GF-D8 (cell line): ENCODE measurements at places on chromosomes 1 and 21.
A peak's percentile ranks its signal among the peaks of the same experiment; 100 is the strongest.

- DNase-seq: no peak
Measured at GRCh38 chr1:74344387-74344786, 109.2 kb downstream of the TNNI3K start.

DNA sequence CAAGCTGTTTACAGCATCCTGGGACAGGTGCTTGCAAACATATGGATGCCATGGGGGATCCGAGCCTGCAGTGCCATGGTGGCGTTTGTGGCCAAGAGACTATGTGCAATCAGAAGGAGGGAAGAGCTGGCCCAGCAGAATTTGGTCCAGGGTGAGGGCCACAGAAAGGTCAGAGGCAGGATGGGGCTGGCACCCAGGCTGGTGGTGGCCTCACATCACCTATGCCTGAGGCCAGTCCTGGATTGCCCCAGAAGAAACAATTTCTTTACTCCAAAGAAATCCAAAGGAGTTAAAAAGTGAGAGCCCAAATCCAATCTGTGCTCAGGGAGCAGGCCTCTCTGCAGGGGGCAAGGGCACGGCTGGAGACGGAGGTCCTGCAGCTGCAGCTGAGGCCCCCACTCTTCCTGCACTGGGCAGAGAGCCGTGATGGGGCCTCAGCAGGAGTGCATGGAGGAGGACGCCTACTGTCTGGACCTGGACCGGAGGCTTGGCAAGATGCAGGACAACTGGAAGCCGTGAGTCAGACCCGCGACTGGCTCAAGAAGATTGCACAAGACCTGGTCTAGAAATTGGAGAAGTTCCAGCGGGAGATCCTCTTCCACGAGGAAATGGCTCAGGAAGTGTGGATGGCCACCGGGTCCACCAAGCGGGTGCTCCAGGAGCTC is 163.5 kb downstream of the RYR2 start:
- DNase-seq: no peak

DNA sequence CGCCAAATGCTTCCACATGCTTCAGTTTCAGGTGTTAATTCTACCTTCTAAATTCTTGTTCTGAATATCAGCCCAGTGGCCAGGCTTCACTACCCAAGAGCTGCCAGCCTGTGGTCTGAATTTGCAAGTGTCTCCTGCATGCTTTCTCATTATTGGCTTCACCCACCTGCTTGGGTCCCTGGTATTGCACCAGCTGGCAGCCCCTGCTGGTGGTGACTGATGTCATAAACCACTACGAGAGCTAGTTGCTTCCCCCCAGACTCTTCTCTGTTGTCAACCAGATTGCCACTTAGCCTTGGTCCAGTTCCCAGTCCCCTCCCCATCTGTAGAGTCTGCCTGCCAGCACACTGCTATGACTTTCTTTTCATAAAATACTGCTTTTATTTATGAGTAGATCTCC is 197.7 kb upstream of the DUSP10 start:
- DNase-seq: no peak

DNA sequence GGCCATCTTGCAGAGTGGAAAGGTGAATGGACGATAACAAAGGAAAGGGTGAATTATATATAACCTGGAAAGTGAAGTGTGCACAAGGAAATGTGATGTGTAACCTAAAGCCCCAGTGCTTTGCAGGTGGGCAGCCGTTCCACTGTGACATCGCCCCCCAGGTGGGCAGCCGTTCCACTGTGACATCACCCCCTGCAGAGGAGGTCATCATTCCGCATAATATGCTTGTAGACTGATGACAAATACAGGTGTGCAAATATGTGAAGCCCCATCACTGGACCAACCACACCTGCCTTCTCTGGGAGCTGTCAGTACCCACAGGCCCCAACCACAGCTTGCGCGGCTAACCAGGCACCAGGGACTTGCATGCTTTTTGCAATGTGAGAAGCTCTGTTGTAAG is 4.7 kb upstream of the ZNF496 start:
- DNase-seq: no peak

- DNase-seq: no peak
Measured at GRCh38 chr1:5708346-5709245, 283.6 kb downstream of the NPHP4 start.

DNA sequence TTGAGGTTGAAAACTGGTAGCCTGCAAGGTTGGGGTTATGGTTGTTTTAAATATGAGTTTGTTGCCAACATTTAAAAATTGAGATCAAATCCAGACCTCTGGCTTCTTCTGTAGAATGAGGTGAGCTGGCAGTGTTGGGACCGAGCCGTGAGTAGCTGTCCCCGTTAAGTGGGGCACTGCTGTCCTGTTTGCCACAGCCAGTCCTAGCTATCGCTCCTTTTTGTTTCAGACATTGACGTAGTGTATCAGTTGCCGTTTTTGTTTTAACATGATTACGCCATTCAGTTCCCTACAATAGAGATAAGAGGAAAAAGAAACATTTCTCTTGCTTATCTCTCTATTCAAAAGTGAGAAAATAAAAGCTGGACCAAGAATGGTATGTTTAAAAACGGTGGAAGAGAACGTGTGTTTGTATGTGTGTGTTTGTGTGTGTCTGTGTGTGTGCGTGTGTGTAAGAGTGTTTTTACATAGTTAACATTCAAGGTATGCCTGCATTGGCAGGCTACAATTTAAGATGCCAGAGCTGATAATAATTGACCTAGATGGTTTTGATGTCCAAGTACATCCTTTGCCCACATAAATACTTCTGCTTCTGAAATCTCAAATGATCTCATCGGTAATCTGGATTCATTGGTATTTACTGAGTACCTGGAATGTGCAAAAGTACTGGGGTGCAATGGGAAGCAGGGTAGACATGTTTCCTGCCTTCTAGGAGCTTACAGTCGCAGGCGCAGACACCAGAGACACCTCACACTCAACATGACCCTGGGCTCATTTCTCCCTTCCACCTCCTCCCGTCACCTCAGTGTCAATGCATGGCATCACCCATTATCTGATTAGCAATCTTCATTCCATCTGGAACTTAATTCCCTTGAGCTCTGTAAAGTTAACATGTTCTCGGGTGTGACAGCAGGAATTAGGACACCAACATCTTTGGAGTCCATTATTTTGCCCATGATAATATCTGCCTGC is 65.8 kb downstream of the HUNK start:
- no peak for DNase-seq

- peak; percentile 61 for DNase-seq
Measured at GRCh38 chr1:27659497-27660299, 12.3 kb downstream of the IFI6 start.

DNA sequence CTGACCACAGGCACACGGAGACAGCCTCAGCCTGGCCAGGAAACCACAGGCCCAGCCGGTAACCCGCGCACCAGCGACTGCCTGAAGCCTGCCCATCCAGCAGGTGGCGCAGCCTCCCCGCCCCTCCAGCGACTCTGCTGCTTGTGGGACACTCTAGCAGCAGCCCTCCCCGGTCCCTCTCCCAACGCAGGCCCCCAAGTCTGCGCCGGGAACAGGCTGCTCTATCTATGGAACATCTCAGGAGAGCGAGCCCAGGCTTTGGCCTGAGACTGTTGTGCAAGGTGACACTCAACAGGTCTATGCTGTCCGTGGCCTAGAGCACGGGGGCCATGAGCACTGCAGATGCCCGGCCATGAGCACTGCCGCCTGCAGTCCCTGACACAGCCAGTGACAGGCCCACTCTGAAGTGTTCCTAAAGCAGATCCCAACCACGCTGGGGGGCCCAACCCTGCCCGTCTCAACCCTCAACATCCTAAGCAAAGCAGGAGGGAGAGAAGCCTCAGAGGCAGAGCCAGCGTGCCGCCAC is 28.4 kb downstream of the WDR4 start:
- DNase-seq: no peak

DNA sequence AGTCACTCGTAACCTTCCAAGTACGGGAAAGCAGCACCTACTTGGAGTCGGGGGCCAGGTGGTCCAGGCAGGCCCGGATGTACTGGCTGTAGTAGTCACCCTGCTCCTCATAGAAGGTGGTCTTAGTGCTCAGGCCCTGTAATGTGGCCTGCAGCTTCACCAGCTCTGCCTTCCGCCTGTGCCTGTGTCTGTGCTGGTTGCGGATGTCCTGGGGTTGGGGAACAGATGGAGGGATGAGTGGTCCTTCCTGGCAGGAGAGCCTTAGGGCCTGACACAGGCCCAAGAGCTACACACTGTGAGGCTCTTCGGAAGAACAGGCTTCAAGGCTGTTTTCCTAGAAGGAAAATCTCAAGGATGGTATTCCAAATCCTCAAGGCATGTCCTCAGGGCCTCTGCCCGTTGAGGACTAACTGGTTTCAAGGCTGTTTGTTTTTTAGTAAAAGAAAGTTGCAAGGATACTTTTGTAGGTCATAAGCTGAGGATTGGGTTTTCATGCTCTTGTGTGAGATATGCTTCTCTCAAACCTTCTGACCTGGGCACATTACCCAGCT is 28.4 kb upstream of the MEF2D start:
- no peak for DNase-seq

DNA sequence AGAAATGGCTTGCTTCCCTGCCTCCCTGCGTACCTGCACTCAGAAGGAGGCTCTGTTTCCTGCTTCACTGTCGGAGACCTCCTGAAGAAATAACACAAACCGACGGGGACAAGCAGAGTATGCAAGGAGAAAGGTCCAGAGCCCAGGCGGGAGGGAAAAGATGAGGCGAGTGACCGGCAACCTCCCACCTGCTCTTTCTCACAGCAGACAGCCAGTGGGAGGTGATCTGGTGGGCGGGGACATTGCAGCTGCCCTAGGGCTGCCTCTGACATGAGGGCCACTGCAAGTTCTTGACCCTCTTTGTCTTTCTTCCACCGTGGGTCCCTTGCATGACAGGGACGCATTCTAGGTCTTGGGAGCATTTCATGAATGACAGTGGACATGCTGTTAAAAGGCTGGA is 368.2 kb downstream of the CAMTA1 start:
- no peak for DNase-seq

DNA sequence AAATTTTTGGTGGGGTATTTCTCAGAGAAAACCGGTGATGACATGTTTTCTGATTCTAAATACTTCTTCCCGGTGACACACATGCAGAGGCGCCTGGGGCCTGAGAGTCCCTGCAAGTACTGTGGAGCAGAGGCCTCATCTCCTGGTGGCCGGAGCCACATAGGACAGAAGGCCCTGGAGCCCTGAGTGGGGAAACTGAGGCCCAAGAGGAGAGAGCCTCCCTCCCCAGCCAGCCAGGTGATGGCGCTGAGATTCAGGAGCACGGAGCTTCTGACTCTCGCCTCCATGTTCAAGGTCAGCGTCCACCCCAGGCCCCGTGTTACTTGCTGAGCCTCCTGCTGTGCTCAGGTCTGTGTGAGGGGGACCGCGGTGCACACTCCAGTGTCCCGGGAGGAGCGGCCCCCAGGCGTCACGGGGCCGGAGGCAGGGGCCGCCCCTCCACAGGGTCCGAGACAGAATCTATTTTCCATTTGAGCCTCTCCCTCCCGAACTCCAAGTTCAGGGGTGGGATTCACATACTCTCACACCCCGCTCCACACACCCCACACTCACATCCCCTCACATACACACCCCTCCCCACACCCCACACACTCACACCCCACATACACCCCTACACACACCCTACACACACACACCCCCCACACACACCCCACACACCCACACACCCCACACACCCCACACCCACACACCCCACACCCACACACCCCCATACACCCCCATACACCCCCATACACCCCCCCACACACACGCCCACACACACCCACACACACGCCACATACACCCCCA is 43.8 kb downstream of the SLX9 start:
- no peak for DNase-seq

DNA sequence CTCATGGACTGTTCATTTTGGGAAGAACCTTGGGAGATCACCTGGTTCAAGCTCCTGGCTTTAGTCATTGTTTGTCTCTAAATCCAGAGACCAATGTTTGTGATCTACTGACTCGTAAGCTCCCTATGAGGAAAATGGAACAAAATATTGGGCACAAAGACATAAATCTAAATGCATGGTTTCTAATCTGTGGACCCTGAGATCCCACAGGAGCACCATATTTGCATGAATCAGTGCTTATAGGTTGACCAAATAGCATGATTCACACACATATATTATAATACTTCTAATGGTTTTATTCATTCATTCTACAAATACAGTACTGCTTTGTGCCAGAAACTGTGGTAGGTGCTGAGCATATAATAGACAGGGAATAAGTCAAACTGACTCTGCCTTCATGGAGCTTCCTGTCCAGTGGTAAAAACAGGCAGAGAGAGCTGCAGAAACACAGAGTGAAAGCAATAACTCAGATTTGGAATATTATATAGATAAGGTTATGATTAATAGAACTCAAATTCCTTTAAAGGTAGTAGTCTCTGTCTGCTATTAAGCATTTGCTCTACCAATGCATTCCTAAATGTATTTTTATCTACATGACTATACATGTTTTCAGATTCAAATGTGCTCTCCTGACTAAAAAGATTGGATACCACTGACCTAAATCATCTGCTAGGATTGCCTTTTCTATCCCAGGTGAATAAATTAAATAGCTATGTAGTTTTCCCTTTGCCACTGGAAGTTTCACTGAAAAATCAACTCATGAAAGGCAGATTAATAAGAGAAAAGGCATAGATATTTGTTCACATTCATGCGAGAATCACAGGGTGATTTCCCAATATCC is 198.6 kb upstream of the CAMK1G start:
- DNase-seq: no peak

- DNase-seq: no peak
Measured at GRCh38 chr1:7315316-7315715, 455.8 kb upstream of the VAMP3 start.

- DNase-seq: no peak
Measured at GRCh38 chr1:66302815-66303214, 231.1 kb upstream of the SGIP1 start.

DNA sequence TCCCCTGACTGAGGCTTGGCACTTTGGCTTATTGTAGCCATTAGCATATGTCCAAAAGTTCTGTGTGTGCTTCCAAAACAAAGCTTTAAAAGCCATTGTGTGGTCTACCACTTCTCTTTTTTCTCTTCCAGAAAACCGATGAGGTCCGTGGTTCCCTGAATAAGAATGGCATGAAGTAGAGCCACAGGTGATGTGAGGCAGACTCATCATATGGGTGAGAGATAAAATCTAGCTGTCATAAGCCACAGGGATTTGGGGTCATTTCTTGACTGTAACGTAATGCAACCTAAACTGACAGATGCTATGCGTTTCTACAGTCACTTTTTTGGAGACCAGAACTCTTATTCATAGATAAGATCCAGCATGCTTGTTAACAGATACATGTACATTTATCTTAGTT is 7.0 kb upstream of the GREM2 start:
- peak; percentile 34 for DNase-seq

GRCh38 chr21:42523211-42523610 is 9.6 kb downstream of the SLC37A1 start:
- no peak for DNase-seq

GRCh38 chr1:69913977-69914376 is 291.4 kb downstream of the LRRC40 start:
- no peak for DNase-seq

DNA sequence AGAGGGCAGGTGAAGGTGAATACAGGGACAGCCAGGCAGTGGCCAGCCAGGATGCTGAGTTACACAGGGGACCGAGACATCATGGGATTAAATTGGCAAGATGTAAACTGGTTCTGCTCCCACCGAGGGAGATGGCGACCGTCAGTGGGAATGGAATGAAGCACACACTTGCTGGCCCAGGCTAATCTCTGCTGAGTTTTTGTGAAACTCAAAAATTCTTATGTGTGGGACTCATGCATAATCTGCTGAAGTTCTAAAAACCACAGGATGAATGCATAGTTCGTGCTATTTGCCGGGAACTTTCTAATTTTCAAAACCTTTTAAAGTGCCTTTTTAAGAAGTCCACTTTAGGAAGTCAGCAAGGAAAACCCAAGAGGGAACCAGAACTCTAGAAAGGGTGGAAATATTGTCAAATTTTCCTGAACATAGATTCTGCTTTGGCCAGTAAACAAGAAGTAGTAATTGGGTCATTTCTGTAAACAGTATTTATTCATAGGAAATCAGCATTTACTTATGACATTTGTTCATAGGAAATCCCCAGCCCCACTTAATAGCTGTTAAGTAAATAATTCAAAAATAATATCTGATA is 85.4 kb upstream of the ROR1 start:
- no peak for DNase-seq
